Ureter (tissue), 1 donor: ENCODE measurements at places on chromosomes 3 and 15.
A peak's percentile ranks its signal among the peaks of the same experiment; 100 is the strongest.

DNA sequence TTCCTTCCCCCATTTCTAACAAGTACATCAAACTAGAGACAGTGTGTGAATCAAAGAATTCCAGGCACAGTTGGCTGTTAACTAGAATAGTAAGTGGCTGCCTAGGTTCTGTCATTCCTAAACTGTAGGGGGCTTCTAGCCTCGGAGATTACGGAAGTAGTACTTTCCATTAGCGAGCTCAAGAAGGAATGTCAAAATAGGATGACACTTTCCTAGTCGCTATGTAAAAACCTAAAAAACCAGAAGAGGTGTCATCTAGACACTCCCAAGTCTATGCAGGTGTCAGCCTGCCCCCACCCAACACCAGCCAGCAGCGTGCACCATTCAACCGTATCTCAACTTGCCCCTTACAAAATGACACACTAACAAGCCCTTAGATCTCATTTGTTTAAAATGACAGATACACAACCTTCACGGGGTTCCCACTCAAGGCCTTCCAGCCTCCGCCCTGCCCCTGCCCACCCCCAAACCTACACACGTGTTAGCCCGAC, 874 bp downstream of the INO80 start:
- no peak for DNase-seq

DNA sequence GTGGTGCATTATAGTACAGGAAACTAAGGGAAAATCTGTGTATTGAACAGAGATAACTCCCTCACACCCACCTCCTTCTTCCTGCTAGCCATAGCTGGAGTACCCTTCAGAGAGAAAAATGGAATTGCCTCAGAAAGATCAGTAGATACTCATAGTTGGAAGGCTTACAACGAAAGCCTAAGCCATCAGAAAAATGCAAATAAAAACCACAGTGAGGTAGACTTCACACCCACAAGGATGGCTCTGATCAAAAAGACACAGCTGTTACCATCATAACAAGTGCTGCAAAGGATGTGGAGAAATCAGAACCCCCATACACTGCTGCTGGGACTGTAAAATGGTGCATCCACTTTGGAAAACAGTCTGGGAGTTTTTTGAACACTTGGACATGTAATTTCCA, 7.4 kb upstream of the DLG1 start:
- DNase-seq = no peak

DNA sequence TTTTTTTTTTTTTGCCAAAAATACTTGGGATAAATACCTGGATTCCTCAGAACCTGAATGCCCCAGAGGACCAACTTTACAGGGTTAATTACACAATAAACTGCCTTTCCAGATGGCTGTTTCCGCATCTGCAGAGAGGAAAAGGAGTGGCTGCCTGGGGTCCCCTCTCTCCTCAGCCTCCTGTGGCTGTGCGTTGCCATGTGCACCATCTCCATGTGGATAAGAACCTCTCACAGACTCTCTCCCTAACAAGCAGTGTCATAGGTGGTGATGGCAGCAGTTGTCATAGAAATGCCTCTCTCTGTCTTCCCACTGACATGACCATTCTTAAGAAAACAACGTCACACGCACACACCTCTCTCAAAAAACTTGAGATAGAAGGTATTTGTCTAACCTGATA, 179.4 kb downstream of the RPLP1 start:
- DNase-seq = no peak

GRCh38 chr15:101027273-101027901, 108.2 kb downstream of the LRRK1 start:
- DNase-seq = peak; percentile 46

GRCh38 chr3:39808467-39809180, 785 bp upstream of the MYRIP start:
- no peak for DNase-seq

GRCh38 chr3:113626503-113627371, 69.7 kb downstream of the USF3 start:
- DNase-seq = no peak
